ENCODE measurements at places on chromosomes 6 and 20.
A peak's percentile ranks its signal among the peaks of the same experiment; 100 is the strongest.

- DNase-seq: no peak
Observed at GRCh38 chr20:51023617-51024155, 779 bp upstream of the KCNG1 start.

DNA sequence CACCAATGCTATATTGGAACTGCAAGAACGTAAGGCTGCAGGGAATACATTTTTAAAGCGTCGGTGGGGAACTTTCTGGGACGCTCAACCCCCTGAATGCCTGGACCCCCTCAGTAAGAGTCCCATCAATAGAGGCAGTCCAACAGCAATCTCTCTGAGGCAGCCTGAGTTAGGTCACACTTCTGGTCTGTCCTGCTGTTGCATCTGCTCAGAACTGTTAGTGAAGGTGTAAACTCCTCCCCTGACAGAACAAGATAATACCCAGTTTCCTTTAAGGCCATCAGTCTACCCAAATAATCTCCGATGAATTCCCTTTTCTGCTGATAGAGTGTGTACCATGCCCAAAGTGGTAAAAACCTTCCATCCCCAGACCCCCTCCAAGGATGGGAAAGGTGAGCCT lies 1.1 kb upstream of the RNGTT start:
- no peak for DNase-seq

DNA sequence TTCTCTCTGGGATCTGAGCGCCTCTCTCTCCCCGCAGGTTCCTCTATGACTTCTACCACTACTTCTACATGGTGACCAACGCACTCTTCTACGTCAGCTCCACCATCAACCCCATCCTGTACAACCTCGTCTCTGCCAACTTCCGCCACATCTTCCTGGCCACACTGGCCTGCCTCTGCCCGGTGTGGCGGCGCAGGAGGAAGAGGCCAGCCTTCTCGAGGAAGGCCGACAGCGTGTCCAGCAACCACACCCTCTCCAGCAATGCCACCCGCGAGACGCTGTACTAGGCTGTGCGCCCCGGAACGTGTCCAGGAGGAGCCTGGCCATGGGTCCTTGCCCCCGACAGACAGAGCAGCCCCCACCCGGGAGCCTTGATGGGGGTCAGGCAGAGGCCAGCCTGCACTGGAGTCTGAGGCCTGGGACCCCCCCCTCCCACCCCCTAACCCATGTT lies 36.3 kb upstream of the MRGBP start:
- DNase-seq: no peak

- peak; percentile 94 for DNase-seq
Observed at GRCh38 chr20:32685541-32686529, 12.1 kb upstream of the C20orf203 start.

DNA sequence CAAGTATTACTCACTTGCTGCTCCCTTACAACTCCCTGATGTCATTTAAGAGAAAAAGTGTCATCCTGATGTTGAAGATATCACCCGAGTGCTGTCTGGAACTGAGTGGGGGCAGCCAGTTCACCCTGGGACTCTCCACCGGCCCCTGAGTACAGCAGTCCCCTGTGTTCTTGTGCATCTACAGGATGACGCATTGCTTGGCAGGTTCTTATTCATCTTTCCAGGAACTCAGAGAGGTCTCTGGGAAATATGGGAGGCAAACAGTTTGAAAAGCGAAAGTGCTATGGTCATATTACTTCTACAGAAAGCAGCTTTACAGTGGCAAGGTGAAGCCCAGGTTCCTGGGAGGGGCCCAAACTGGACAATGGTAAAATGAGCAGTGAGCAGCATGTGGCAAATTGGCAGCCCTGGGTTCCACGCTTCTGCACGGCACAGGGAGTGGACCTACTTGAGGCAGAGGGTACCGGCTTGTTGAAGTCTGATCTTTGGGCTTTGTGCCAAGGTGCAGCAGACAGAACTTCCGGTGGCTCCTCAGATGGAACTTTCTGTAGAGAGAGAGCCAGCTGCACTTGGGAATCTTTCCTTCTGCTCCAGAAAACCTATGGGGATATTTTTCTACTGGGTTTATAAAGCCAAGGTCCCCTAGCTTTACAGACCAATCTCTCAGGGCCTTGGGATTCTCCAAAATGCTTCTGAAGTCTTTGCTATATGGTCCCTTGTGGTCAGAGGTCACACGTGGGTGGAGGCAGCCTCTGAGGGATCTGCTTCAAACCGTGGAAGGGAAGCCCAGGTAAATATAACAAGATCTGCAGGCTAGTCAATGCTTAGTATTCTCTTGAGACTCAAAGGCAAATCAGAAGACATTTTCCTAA lies 128.3 kb downstream of the MAP3K7 start:
- DNase-seq: peak; percentile 44

DNA sequence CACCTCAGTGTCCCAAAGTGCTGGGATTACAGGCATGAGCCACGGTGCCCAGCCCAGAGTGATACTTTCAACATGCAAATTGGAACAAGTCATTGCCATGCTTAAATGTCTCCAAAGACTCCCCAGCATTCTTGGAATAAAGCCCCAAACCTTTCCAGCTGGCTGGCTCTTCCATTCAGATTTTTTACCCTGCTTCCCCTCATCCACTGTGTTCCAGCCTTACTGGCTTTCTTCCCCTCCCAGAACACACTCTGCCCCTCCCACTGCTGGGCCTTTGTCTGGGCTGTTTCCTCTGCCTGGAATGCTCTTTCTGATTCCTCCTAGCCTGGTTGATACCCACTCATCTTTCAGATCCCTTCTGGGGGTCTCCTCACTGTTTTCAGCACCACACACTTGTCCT lies 40.1 kb upstream of the NNAT start:
- no peak for DNase-seq

DNA sequence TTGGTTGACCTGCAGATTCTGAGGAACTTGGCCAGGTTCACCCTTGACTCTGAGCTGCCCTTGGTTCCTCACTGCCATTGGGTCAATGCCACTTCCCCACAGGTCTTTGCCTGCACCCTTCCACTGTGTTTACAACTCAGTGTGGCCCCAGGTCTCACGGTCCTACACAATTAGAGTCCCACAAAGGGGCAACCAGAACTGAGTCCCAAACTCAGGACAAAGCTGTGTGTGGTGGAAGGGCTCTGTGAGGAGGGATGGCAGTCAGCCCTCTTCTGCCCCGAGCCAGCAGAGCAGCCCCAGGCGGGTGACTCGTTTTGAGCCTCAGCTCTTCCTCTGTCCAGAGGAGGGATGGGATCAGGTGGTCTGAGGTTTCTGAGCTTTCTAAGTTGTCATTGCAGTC lies 69.5 kb downstream of the NPEPL1 start:
- DNase-seq: no peak

GRCh38 chr20:59825944-59826759 lies 107.3 kb downstream of the SYCP2 start:
- no peak for DNase-seq

GRCh38 chr20:7358670-7359069 lies 581.6 kb downstream of the HAO1 start:
- DNase-seq: no peak

- DNase-seq: peak; percentile 70
Observed at GRCh38 chr6:5150551-5151075, 65.5 kb downstream of the PPP1R3G start.

- DNase-seq: no peak
Observed at GRCh38 chr20:44039147-44039546, 124.5 kb downstream of the TOX2 start.

DNA sequence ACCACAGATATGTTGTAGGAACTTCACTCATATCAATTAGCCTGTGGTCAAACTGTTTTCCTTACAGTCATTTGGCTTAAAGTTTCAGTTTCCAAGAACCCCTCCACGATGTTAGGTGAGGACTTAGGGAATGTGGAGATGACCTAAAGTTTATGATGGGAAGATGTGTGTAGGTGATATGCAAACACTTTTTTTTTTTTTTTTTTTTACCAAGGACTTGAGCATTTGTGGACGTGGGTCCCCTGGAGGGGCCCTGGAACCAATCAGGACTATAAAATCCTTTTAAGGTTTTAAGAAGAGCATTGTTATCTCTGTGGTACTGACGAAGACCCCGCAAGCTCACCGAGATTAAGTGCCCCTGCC lies 478 bp upstream of the MTHFD1L start:
- peak; percentile 30 for DNase-seq

- DNase-seq: peak; percentile 96
Observed at GRCh38 chr6:100464903-100465700, at the start of gene SIM1. Gene SIM1 (minus strand): TSS chr6:100464921. CDS start chr6:100463468, 1,453 bp downstream.

- peak; percentile 86 for DNase-seq
Observed at GRCh38 chr6:28474441-28475219, 31.3 kb upstream of the ZSCAN23 start.

GRCh38 chr20:63103402-63104311 lies 96.9 kb upstream of the BHLHE23 start:
- peak; percentile 11 for DNase-seq

DNA sequence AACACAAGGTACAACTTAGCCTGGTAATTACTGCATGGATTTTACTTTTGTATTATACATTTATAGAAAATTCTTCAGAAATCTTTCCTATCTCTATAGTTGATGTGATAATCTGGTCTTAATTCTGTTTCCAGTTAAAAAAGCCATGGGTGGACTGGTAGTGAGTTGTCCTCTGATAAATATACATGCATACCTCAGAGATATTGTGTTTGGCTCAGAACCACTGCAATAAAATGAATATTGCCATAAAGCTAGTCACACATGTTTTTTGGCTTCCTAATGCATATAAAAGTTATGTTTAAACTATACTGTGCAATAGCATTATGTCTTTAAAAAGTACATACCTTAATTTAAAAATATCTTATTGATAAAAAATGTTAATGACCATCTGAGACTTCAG lies 708.6 kb upstream of the MARCKS start:
- DNase-seq: peak; percentile 70

DNA sequence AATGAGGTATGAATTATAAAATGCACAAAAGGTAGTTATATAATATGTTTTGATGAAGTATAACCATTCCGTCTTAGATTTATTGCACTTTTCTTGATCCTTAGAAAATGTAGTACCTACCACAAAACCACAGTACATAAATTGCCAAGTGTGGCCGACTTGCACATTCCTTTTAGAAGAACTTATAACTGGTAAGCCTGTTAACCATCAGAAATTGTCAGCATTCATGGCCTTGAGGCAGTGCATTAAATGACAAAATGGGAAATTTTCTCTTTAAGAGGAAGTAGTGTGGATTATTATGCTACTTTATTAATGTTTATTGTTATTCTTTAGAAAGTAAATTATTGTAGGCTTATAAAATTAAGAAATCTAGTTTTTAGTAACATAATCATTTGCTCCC lies 29.6 kb downstream of the TAB2 start:
- peak; percentile 46 for DNase-seq

DNA sequence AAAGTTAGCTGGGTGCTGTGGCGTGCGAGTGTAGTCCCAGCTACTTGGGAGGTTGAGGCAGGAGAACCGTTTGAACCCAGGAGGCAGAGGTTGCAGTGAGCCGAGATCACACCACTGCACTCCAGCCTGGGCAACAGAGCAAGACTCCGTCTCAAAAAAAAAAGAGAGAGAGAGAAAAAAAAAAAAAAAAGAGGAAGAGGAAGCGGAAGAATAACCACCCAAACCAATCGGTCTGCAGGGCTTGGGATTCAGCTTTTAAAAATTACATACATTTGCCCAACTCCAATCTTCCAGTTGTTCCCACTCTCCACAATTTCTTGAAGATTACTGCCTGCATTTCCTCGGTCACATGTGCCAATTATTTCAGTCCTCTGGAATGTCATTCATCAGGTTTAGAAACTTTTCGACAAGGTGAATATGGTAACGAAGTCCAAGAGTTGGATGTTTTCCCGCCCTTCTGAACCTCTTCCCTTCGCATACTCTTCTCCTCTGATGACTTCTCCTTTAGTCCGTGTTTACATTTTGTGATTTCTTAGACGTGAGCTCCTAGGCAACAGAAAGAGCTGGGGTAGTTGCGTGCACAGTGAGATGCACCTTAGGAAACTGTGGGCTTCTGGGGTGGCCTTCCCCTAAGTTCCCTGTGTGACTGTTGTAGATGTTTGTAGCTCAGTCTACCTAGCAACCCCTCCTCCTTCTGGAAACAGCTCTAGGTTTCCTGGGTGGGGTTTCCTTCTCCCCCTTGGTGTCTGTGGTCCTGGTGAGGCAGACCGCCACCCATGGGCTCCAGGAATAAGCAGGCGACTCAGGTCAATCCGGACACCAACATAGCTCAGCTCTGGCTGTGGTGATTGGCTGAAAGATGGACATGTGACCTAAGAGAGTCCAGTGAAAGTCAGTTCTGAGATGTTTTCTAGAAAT lies 63.0 kb upstream of the NCOA3 start:
- DNase-seq: peak; percentile 39

DNA sequence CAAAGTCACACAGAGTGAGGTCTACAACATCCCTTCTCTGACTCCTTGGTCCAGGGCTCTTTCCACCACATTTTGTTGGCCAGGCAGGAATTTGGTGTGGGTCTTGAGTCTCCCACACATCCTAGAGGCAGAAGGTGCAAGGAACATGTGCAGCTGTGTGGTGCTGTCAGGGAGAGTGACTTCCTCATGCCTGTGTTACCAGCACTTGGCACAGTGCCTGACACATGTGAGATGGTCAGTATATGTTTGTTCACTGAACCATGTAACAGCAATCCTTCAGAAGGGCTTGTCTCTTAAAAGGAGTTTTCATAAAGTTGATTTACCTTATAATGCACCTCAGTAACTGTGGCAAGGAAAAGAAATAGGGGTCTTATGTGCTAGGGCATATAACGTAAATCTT lies 168.5 kb downstream of the CDC5L start:
- no peak for DNase-seq

DNA sequence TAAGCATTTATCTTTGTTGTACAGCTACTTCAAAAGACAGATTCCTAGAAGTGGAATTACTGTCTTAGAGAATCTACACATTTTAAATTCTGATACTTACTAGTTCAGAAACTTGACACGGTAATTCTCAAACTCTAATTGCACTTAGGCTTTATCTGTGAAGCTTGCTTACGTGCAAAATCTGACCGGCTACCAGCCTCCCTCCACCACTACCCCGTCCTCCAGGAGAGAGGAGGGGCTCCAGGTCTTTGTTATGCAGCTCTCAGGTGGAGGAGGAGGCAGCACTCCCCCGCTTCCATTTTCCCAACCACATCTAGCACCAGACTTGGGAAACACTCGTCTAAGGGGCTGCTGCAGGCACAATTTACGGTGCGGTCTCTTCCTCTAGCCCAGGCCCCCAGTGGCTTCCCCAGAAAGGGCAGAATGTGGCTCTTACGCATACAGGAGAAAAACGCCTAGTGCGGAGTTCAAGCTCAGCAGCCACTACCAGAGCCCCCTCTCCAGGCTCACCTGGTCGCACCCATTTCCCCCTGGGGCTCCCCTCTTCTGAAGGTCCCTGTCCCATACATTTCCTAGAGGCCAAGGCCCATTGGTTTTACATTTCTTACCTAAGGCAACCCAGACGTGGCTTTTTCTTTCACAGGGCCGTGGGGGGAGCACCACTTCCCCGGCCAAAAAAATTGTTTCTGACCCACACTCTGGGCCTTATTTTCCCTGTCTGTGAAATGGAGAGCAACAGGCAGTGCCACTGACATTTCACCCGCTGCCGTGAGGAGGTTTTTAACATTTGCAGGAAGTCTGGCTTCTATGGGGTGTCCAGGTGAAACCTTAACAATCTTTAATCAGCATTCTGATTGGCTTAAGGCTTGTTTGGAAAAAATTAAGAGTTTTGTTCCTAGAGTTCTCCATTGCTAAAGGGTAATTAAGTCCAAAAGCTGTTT lies 1.6 kb upstream of the TGIF2 start:
- no peak for DNase-seq
